ENCODE measurements at places on chromosomes 13 and 19. TPM values are rescaled to one million over a fixed set of nuclear protein-coding genes. Genes with fewer than 3 reads are reported as not detected.

GRCh38 chr13:98158172-98158899, 15.4 kb downstream of the FARP1 start:
- DNase-seq, result no peak

GRCh38 chr13:103517066-103517767, 451.0 kb upstream of the SLC10A2 start:
- no peak for DNase-seq

The RFPL4AL1 gene
- polyA plus RNA-seq, result not detected

The CEACAM7 gene
- not detected for polyA plus RNA-seq
